ENCODE measurements at places on chromosomes 12 and 14.

DNA sequence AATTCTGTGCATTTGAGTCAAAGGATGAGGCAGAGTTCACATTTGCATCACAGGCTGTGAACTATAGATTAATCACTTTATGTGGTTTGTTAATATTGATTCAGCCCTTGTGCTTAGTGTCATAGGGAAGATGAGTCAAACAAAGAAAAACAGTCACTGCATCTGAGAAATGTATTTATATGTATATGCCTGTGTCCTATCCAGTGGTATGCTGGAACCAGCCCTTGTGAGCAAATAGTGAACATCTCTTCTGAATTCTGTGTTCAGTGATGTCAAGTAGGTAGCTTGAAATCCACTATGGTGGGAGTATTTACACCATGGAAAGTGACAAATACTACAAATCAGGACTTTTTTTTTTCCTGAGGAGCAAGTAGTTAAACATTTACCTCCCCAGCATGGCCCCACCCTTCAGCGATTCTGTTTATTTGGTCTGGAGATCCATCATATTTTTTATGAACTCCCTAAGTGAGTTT lies 128.5 kb downstream of the HMGA2 start:
- DNase-seq, result no peak

GRCh38 chr12:57558864-57559263 lies 9.0 kb downstream of the KIF5A start:
- DNase-seq, result no peak

DNA sequence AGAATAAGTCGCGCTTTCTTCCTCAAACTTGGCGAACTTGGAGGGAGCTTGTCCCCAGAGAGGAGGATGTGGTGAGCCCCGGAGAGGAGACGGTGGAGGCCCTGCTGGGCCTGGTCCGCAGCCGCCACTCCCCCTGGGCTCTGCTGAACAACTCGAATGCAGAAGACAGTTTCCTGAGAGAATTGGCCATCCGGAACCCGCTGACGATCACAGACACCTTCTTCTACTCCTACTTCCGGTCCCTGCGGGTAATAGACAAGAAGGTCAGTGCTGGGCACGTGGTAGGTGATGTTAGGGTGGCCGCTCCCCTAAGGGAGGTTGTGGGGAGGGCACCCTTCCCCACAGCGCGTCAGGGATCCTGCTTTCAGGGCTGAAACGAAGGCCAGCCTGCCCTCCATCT lies 1.6 kb downstream of the LRRC43 start:
- DNase-seq, result no peak

DNA sequence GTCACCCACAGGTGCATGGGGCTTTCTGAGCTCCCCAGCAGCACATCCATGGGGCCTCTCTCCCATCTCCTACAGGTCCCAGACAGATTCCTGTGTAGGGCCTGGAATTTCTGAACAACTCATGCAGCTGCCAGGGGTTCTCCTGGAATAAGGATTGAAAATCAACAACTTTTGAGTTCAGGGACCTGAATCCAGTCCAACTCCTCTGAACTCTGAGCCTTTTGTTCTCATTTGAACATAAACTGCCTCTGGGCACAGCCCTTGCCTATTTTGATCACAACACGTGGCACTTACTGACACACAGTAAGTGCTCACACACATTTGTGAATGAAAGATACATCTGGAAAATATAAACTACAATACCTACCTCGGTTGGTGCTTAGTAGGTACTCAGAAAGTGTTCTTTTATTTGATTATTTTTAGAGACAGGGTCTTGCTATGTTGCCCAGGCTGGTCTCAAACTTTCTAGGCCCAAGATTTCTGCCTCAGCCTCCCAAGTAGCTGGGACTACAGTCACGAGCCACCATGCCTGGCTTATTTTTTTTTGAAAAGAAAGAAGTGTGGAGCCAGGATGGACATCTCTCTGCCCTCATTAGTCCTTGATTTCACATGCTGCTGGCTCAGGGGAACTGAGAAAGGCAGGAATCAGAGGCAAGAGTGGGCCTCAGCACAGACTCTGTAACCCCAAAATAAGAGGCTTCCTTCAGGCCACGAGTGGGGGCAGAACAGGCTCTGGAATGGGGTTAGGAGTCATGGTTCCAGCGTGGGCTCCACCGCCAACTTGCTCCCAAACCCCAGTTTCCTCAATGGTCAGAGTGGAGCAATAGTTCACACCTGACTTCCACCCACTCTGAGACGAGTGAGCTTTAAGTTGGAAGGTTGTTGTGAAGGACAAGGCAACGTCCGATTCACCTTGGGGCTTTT lies 27.0 kb downstream of the SYNE3 start:
- no peak for DNase-seq

GRCh38 chr14:90062822-90063539 lies 1.2 kb downstream of the KCNK13 start:
- no peak for DNase-seq

- peak; percentile 42 for DNase-seq
These were observed 558 bp downstream of the TEX22 start for GRCh38 chr14:105398726-105399465.

DNA sequence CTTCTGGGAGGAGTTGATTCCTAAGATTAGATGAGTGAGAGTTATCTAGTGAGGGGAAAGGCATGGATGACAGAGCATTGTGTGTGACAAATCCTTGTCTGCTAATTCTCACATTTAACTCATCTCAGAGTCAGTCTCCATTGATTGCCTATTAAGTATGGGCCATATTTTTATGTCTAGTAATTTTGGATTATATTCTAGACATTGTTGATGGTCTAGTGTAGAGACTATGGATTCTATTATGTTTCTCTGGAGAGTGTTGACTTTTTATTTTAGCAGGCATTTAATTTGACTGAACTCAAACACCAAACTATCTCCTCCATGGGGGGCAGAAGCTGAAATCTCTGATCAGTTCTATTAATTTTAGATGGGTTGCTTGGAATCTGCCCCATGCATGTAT lies 114.4 kb downstream of the CACNA1C start:
- DNase-seq, result no peak

DNA sequence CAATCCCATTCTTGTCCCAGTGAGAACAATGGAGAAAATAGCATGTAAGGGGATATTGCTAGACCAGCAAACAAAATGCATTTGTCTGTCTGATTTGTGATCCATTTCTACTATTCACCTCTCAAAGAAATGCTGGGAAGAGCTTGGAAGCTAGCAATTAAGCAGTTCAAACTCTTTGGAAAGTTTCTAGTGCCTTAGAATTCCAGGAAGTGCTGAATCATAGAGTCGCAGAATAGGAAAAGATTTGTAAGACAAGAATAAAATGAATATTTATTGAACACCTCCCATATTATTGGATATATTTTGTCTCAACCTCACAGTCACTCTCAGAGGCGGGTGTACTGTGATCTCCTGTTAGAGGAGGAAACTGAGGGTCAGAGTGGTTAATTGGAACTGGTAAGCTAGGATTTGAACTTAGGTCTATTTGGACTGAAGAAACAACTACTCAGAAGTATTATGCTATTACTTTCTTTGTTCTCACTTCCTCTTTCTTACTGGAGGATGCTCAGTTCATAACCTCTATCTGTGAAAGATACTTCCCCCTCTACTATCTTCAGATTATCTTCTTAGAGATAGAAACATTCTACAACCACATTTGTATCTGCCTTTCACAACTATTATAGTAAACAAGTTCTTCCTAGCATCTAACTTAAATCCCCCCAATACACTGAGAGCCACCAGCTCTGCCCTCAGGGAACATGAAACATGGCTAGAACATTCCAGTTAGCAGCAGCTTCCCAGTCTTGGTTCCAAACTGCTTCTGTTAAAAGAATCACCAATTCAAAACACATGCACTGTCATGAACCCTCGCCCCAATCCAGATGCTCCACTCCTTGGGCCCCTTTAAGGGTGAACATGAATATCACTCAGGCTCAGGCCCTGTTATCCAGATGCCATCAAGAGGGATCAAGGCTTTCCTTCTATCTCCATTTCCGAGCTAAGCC lies 64.2 kb downstream of the DRAM1 start:
- DNase-seq, result no peak

DNA sequence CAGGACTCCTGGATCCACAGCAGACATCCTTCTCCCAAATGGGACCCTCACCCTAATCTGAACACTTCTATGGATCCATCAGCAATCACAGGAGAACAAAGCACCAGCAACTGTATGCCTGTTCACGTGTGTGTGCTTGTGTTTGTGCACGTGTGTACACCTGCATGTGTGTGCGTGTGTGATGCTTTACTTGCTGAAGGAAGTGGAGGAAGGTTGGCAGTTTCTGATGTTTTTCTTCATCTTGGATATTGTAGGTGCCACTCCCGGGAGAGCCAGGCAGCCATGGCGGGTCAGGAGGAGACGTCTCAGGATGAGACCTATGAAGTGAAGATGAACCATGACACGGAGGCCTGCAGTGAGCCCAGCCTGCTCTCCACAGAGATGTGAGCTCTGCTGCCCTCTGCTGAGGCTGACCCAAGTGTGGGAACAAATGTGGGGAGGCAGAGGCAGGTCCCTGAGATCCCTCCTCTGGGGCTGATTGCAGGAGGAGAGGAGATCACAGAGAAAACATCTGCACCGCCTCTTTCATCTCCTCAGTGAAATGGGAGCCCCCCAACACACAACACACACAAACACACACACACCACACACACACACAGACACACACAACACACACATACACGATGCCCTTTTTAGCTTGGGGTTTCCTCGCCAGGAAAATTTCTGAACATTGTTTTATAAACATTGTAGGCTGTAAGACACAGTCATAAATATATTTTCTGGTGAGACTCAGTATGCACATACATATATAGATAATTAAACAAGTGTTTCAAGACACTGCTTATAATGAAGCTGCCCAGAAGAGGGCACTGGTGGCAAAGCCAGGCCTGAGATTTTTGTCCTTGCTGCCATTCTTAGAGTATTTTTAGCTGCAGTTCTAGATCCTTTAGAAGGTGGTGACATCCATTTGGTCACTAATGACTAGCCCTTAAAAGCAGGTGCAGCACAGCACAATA lies 112.2 kb upstream of the FKBP4 start:
- DNase-seq, result peak; percentile 47

- no peak for DNase-seq
These were observed 5.1 kb upstream of the TNFAIP2 start for GRCh38 chr14:103118018-103118662.

GRCh38 chr12:6863586-6864321 lies 3.6 kb upstream of the TPI1 start:
- DNase-seq, result no peak

- no peak for DNase-seq
These were observed 272.5 kb downstream of the ALG10 start for GRCh38 chr12:34294671-34295365.

- DNase-seq, result no peak
These were observed 65.0 kb downstream of the RFLNA start for GRCh38 chr12:124359671-124360581.

GRCh38 chr12:101784376-101784775 lies 45.1 kb upstream of the SYCP3 start:
- DNase-seq, result no peak

GRCh38 chr12:53824001-53824712 lies 72.4 kb upstream of the CISTR start:
- DNase-seq, result no peak

GRCh38 chr14:101721951-101722661 lies 39.4 kb upstream of the PPP2R5C start:
- no peak for DNase-seq

DNA sequence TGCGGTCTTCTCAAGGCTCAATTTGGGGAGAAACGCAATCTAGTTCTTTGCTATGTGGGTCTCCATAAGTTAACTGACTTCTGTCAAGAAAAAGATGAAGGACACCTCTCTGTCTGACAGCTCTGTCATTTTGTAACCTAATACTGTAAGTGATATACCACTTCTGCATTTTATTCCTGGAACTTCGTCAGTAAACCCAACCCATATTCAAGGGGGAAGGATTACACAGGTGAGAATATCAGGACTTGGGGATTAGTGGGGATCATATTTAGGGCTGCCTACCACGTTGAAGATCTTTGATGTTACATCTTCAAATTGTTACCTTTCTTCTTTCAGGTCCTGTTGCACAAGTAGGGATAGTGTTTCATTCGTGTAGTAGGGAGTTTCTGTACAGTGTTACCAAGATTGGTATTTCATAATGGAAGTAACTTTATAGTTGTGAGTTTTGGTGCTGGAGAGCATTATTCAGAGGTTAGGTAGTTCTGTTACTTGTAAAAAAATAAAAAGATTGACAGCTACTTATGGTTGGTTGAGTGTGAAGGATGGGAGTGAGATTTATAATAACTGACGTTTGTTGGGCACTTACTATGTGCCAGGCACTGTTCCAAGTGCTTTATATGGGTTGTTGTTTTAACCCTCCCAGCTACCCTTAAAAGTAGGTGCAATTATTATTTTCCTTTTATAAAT lies 1.6 kb downstream of the TMEM260 start:
- DNase-seq, result no peak

GRCh38 chr14:39229222-39229543 lies 4.5 kb upstream of the MIA2 start:
- no peak for DNase-seq

- no peak for DNase-seq
These were observed 72.9 kb upstream of the SFSWAP start for GRCh38 chr12:131637986-131638385.

GRCh38 chr12:31412292-31412801 lies 86.4 kb upstream of the SINHCAF start:
- DNase-seq, result no peak

DNA sequence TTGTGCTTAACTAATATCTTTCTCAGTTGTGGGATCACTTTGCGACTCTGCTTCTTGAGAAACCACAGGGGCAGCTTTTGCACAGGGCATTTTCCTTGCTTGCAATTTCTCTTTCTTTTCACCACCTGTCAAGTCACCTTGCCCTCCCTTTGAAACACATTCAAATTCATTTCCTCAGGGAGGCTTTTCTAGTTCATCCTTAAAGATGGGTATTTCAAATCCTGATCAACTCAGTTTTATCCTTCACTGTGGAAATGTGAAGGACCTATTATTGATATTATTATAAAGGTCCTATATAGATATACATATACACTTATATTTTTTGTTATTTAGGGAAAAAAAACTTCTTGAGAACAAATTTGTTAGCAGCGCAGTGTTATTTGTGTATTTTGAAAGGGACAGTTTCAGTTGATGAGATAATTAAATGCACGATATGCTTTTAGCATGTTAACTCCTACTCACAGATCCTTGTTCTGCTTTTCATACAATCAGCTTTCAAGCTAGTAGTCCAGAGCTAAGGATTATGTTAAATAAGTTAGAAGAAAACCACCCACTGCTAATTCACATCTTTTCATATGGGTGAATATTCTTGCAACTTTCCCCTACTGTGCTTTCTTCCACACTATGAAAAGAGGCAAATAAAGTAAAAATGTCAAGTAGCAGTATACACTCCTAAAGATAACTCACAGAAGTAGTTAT lies 501.4 kb upstream of the RGS6 start:
- no peak for DNase-seq

- DNase-seq, result no peak
These were observed 32.9 kb downstream of the SYNE3 start for GRCh38 chr14:95483309-95484165.

GRCh38 chr12:67645601-67646000 lies 2.9 kb upstream of the DYRK2 start:
- DNase-seq, result no peak

DNA sequence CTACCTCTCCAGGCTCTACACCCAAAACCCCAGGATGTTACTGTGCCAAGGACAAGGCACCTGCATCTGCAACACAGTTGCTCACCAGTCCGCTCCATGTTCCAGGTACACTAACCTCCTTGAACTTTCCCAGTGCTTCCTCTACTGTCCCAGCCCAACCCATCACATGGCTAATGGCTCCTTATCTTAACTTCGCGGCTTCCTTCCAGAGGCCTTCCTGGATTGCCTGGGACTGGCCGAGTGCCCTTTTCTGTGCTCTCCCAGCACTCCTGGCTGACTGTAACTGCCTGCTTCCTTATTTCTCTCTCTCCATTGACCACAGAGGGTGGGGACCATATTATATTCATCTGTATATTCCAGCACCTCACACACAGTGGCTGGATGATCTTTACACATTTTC lies 20.9 kb downstream of the POMT2 start:
- no peak for DNase-seq

GRCh38 chr12:586318-587071 lies 76.8 kb downstream of the NINJ2 start:
- DNase-seq, result no peak

All from NCI-H1105 (cell line).